ENCODE measurements at places on chromosomes 3 and 15.

- H3K27me3 ChIP-seq, result peaks cover 6% of the 10 kb centered on the region
- no peaks in the 10 kb centered on the region for H3K36me3 ChIP-seq
- H3K27ac ChIP-seq, result no peak within 1 kb of the TSS
Observed at GRCh38 chr3:142963516-142964448, at the start of gene PAQR9. TSS of gene PAQR9 (minus strand) at chr3:142963674. CDS start at chr3:142963336, 338 bp downstream.

DNA sequence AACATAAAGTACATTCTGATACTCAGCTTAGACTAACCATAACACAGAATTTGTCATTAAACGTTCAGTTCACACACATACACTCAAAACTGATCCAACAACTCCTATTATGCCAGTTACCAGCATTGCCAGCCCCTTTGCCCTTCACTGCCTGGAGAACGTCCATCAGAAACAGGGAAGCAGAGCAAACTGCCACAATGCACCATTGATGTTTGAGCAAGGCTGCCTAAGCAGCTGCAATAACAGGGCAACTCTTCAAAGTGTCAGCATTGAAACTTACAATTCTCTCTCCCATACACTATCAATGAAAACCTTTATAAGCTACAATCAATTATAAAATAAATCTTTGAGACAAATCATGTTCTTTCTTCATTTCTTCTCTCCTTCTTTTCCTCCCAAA lies 85.1 kb downstream of the ZBTB20 start:
- no peaks in the 10 kb centered on the region for H3K4me1 ChIP-seq
- no peaks in the 10 kb centered on the region for H3K36me3 ChIP-seq
- no peak overlapping the region for H3K4me3 ChIP-seq
- no peak for DNase-seq

DNA sequence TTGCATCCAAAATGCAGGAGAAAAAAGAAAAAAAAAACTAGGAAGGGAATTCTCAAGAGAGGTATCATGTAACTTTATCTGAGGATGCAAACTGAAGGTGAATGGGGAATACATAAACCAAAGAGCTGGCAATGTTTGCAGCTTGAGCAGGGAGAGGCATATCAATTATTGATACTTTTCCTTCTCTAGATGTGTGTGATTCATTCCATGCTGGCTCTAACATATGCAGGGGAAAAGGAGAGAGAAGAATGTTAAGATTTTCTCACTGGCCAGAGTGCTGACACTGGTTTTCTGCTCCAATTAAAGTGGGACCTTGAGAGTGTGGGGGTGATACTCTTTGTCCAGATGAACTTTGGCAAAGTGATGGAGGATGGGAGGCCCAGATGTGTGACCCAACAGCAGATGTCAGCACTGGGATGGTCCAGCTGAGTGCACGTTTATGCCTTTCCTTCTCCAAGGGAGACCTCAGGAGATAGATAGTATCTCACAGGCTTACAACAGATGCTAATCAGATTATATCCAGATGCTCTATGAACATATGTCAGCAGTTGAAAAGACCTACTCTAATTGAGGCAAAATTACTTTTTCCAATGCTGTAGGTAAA lies 50.0 kb upstream of the PSMD6 start:
- H3K27ac ChIP-seq, result no peak overlapping the region
- H3K36me3 ChIP-seq, result no peaks in the 10 kb centered on the region
- no peak overlapping the region for H3K4me3 ChIP-seq
- DNase-seq, result no peak

GRCh38 chr3:102353148-102353547 lies 81.7 kb upstream of the ZPLD1 start:
- no peak overlapping the region for H3K4me3 ChIP-seq
- no peaks in the 10 kb centered on the region for H3K27me3 ChIP-seq
- no peak overlapping the region for H3K27ac ChIP-seq
- H3K36me3 ChIP-seq, result no peaks in the 10 kb centered on the region
- no peaks in the 10 kb centered on the region for H3K4me1 ChIP-seq

- no peak for DNase-seq
- peaks cover 4% of the 10 kb centered on the region for H3K4me1 ChIP-seq
- no peaks in the 10 kb centered on the region for H3K36me3 ChIP-seq
- peak overlapping the region; percentile 77 for H3K4me3 ChIP-seq
- H3K27me3 ChIP-seq, result no peaks in the 10 kb centered on the region
- peak overlapping the region; percentile 72 for H3K27ac ChIP-seq
Observed at GRCh38 chr15:84631706-84632272, 22.3 kb downstream of the WDR73 start.

DNA sequence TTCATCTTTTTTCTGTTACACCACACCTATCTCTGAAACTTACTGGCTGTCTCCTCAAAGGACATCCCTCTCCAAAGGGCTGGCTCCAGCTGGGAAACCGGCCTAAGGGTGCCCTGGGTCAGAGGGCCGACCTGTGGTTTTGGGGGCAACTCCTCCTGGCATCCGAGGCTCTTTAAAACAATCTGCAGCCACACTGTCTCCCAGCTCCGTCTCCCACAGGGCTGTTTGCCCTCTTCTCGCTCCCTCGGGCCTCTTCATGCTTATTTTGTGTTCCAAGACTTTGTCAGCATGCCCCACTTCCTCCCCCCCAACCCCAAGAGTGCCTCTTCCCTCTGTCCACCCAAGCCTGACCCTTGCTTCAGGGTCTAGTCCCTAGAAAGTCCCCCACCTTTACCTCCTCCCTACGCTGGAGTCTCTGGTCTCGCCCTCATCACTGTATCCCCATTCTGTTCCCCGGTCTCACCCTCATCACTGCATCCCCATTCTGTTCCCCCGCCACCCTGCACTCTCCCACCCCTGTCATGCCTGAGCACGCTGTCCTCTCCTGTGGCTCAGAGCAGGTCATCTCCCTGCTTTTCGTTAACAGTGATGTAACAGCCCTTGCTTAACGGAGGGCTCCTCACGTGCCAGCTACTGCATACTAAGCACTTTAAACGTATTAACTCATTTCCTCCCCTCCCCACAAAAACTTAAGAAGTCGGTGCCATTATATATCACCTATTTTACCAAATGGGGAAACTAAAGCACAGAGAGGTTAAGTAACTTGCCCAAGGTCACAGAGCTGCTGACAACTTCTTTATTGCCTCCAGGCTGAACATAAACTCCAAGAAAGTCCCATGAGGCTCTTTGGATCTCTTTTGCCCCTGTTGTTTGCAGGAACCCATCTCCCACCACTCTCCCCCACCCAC lies 1.1 kb upstream of the CSK start:
- no peaks in the 10 kb centered on the region for H3K36me3 ChIP-seq
- no peak overlapping the region for H3K27ac ChIP-seq
- no peak for DNase-seq
- no peaks in the 10 kb centered on the region for H3K4me1 ChIP-seq
- no peaks in the 10 kb centered on the region for H3K27me3 ChIP-seq

GRCh38 chr3:196611761-196612483 lies 27.6 kb upstream of the NRROS start:
- H3K4me1 ChIP-seq, result no peaks in the 10 kb centered on the region
- H3K36me3 ChIP-seq, result no peaks in the 10 kb centered on the region
- no peak for DNase-seq
- no peaks in the 10 kb centered on the region for H3K27me3 ChIP-seq

GRCh38 chr3:148090156-148090555 lies 607.5 kb upstream of the AGTR1 start:
- H3K27me3 ChIP-seq, result no peaks in the 10 kb centered on the region
- no peaks in the 10 kb centered on the region for H3K36me3 ChIP-seq
- no peak for DNase-seq
- H3K4me3 ChIP-seq, result no peak overlapping the region
- H3K27ac ChIP-seq, result no peak overlapping the region
- no peaks in the 10 kb centered on the region for H3K4me1 ChIP-seq

DNA sequence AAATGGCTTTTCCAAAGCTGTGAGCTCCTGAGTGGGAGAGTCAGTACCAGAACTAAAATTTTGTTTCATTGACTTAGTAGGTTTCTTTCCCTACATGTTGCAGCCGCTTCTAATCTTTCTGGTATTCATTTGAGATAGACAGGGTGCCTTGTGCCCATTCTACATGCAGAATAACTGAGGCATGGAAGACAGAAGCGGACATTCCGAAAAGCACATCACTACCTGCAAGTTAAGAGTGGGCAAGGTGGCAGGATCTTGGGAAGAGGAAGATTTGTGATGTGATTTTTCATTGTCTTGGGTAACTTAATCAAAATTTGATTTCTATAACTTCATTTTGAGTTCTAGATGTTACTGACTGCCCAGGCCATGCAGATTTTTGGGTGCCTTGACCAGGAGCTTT lies 2.0 kb downstream of the MAP2K5 start:
- H3K4me1 ChIP-seq, result peaks cover 9% of the 10 kb centered on the region
- H3K4me3 ChIP-seq, result no peak overlapping the region
- H3K36me3 ChIP-seq, result no peaks in the 10 kb centered on the region
- DNase-seq, result no peak
- no peaks in the 10 kb centered on the region for H3K27me3 ChIP-seq

- no peaks in the 10 kb centered on the region for H3K27me3 ChIP-seq
- no peak overlapping the region for H3K4me3 ChIP-seq
- no peak for DNase-seq
- no peaks in the 10 kb centered on the region for H3K4me1 ChIP-seq
Observed at GRCh38 chr3:170976190-170976519, 50.4 kb downstream of the SLC2A2 start.

DNA sequence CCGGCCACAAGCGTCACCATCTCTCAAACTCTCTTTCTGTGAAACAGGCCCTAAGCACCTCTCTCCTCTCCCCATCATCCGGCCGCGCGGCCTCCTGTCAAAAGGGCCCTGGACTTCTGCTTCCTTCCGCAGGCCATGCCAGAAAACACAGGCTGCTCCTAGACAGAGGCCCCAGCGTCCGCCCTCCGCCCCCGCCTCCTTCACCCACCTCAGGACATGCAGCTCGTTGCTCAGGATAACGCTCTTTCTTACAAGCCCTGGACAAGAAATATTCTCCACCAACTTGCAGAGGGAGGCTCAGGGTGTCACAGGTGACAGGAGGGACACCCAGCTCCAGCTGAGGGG lies 212.0 kb downstream of the XXYLT1 start:
- H3K27me3 ChIP-seq, result no peaks in the 10 kb centered on the region
- DNase-seq, result peak; percentile 81
- no peaks in the 10 kb centered on the region for H3K36me3 ChIP-seq
- no peak overlapping the region for H3K4me3 ChIP-seq
- no peak overlapping the region for H3K27ac ChIP-seq

DNA sequence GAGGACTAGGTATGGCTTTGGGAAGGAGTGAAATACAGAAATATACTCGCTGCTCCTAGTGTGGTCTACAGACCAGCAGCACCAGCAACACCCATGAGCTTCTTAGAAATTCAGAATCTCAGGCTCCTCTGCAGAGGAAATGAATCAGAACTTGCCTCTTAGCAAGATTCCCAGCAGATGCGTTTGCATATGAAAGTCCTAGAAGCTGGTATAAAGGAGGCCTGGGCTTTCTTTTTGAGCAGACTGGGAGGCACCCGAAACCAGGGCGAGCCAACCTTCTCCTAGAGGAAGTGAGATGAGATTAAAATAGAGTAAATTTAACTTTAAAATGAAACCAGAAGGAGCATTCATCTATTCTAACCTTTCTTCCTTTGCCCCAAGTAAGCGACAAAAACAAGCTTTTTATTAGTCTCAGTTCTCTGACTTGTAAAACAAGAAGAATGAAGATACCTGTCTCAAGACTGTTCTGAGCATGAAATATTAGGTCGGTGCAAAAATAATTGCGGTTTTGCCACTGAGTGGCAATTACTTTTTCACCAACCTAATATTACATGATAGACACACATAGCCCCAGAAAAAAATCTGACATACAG lies 140.0 kb downstream of the PDZRN3 start:
- H3K27me3 ChIP-seq, result no peaks in the 10 kb centered on the region
- no peaks in the 10 kb centered on the region for H3K36me3 ChIP-seq
- peaks cover 8% of the 10 kb centered on the region for H3K4me1 ChIP-seq
- H3K4me3 ChIP-seq, result no peak overlapping the region
- H3K27ac ChIP-seq, result no peak overlapping the region
- no peak for DNase-seq

DNA sequence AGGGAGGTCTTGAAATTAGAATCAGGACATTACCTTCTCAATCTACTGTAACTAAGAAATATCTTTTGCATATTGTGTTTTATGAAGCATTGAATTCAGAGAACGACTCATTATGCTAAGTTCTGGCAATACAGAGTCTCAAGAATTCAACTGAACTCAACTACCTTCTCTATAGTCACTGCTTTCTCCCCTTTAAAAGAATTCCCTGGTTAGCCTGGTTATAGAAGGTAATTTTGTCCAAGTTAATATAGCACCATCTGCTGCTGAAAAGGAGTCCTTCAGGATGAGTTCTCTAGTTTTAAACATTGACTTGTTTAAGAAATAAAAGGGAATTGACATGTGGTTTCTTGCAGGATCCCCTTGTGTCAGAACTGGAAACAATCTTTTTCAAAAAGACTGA lies 60.2 kb downstream of the IL16 start:
- DNase-seq, result peak; percentile 51
- H3K4me3 ChIP-seq, result no peak overlapping the region
- no peaks in the 10 kb centered on the region for H3K4me1 ChIP-seq
- H3K27ac ChIP-seq, result no peak overlapping the region
- no peaks in the 10 kb centered on the region for H3K36me3 ChIP-seq

DNA sequence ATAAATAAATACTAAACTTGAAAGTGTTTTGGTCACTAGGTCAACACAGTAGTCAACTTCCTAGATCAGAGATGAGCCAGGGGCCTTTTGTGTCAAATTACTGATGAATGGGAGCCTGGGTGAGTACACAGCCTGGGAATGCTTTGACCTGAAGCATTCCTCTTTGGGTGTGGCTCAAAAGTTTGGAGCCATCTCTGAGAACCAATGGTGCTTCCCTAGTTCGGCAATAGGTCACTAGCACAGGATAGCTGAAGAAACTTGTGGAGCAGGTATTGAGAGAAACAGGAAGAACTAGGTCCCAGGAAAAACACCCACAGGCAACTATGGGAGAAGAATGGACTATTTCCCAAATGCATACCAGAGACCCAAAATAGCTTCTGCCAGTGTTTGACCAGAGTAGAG lies 56.6 kb upstream of the PLXND1 start:
- peaks cover 10% of the 10 kb centered on the region for H3K4me1 ChIP-seq
- H3K4me3 ChIP-seq, result no peak overlapping the region
- no peaks in the 10 kb centered on the region for H3K27me3 ChIP-seq
- no peak for DNase-seq
- H3K27ac ChIP-seq, result no peak overlapping the region

- H3K36me3 ChIP-seq, result no peaks in the 10 kb centered on the region
- H3K27ac ChIP-seq, result no peak overlapping the region
Observed at GRCh38 chr3:18591120-18591519, 166.0 kb upstream of the SATB1 start.

DNA sequence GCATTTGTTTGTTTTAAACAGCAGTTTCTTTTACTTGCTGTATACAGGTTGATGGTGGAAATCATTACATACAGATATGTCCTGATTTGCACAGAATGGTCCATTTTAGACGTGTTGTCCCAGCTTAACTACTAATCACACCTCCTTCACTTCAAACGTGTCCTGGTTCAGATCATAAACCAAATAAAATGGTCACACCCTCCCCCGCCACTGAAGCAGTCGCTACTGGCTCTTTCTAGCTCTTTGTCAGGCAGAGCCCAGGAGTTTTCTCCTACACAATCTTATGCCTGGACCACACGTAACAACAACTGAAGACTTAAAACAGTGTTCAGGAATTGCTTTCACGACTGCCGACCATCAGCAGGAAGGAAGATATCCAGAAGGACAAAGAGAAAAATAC lies 73.6 kb downstream of the MESD start:
- H3K4me1 ChIP-seq, result no peaks in the 10 kb centered on the region
- H3K27me3 ChIP-seq, result no peaks in the 10 kb centered on the region
- H3K36me3 ChIP-seq, result no peaks in the 10 kb centered on the region

Measured in kidney (tissue), 22 donors.